ENCODE measurements at places on chromosomes 3 and 15. TPM values are rescaled to one million over a fixed set of nuclear protein-coding genes. Genes with fewer than 3 reads are reported as not detected.

- no peaks in the 10 kb centered on the region for H3K36me3 ChIP-seq
- no peak overlapping the region for H3K27ac ChIP-seq
- peaks cover 9% of the 10 kb centered on the region for H3K27me3 ChIP-seq
Observed at GRCh38 chr15:68655686-68656437, 77.1 kb downstream of the CORO2B start.

Gene TPRA1
- total RNA-seq = 37.2 TPM

DNA sequence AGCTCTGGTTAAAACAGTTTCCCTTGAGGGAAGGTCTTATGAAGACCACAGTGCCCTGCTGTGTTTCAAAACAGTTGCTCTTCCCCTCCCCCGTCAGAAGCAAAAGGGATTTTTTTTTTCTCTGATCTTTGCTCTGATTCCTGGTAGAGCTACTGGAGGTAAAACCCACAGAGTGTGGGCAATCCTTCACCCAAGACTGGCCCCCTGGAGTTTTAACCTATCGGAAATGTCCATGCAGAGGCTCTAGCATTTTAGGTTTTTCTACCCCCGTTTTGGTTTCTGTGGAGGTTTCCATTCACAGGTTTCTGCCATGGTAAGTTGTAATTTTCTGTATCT is 27.7 kb downstream of the GRM2 start:
- no peaks in the 10 kb centered on the region for H3K36me3 ChIP-seq
- DNase-seq = no peak
- no peak overlapping the region for H3K4me3 ChIP-seq
- H3K27me3 ChIP-seq = peaks cover 35% of the 10 kb centered on the region
- H3K4me1 ChIP-seq = no peaks in the 10 kb centered on the region

DNA sequence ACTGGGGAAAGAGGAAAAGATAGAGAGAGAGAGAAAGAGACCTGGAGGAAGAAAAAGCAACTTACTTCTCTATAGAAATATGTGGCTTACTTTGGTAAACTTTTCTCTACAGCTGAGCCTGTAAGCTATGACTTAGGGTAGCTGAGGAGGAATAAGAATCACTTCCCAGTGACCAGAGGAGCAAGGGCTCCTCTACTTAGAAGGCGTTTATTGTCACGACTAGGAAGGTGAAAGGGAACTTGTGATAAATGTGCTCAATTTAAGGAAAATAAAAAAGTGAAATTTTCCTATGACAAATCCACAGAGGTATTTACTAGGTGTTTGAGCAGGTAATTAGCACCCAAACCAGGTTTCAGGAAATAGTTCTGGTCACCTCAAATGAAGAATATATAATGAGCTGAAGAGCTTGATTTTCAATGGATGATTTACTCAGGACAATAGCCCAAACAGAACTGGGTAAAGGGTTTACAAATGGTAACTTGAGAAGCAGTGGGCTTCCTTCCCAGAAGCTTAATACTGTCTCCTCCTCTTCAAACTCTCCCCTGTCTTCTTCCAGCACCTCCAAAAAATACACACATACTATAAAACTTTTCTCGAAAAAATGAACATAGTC is 46.1 kb downstream of the SOX2 start:
- H3K27ac ChIP-seq = no peak overlapping the region
- H3K4me1 ChIP-seq = peaks cover 8% of the 10 kb centered on the region
- no peak overlapping the region for H3K4me3 ChIP-seq
- peaks cover 28% of the 10 kb centered on the region for H3K27me3 ChIP-seq
- DNase-seq = no peak

Gene CHRNA7
- total RNA-seq = 3.0 TPM

Gene CEP19
- total RNA-seq = 2.1 TPM

GRCh38 chr3:13484851-13485590 is 4.9 kb downstream of the HDAC11 start:
- H3K4me3 ChIP-seq = no peak overlapping the region
- no peaks in the 10 kb centered on the region for H3K27me3 ChIP-seq
- peaks cover 44% of the 10 kb centered on the region for H3K4me1 ChIP-seq
- DNase-seq = peak; percentile 79
- H3K36me3 ChIP-seq = peaks cover 28% of the 10 kb centered on the region
